ENCODE measurements at places on chromosomes 6 and 20.

DNA sequence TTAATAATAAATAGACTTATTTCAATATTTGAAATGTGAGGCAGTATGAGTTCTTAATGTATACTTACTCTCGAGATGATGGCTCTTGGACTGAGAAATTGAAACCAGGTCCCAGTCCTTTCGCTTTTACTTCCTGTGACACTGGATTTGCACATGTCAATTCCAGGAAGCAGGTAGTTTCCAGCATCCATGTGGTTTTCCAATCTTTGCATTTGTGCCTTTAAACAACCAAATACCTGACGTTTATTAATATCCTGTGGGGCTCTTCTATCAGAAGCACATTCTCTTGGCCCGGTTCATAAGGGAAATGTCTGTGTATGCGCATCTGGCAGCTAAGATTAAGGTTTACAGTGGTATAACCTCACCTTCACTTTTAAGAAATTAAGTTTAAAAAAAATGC lies 13.1 kb downstream of the UTRN start:
- no peak for DNase-seq

DNA sequence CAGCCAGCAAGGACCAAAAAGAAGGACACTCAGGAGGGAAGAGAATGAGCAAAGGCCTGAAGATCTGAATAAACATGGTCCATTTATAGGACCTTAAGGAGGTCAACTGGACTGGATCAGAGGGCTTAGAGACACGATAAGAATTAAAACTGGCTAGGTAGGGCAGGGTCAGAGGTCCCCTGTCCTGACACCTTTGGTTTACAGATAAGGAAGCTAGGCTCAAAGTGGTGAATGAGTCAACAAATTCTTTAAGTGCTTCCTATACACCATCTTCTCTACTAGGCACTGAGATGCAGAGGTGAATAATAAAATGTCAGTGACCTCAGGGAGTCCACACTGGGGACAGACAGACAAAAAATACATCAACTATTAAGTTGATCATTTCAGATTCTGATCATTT lies 70.3 kb downstream of the HIVEP2 start:
- DNase-seq: no peak

DNA sequence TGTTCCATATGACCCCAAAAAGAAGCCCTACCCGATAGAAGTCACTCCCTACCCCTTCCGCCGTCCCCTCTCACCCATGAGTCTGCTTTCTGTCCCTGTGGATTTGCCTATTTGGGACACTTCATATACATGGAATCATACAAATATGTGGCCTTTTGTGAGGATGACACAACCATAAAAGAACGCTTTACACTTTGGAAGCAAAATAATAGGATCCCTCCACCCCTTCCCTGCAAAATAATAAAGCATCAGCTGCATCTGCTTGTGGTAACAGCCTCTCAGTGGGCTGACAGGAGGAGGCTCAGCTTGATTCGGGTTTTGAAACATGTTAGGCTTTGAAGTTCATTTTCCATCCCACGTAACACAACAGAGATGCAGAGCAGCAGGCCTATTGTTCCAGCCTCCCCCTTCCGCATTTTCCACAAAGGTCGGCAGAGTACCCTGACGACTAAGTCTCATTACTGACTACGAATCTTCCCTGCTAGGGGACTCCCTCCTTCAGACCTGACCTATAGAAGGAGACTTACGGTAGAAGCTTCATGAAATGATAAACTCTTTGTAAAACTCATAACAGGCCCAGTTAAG lies 99.1 kb downstream of the ALDH8A1 start:
- DNase-seq: no peak

DNA sequence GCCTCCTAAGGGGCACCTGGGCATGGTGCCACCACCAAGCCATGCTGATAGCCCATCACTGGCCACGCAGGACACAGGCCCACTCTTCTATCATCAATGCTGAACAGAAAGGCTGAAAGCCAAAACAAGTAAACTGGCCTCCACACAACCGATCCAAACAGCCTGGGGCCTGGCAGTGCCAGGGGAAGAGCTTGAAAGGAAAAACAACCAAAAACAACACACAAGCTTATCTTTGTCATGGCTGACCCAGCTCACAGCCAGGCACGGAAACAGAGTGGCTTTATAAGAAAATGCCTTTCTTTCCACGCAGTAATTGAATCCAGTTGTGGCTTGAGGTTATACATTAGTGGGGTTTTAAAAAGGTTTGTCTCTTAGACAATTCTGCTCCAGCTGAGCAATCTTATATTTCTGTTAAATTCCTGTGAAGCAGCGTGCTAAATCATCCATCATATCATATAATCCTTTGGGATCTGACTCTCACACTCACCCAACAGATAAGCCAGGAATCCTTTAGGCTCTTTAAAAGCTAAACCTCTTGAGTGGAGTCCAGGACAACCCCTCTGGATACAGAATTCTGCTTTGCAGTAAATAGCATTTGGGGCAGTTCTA lies 65.4 kb upstream of the SLC22A16 start:
- DNase-seq: no peak

DNA sequence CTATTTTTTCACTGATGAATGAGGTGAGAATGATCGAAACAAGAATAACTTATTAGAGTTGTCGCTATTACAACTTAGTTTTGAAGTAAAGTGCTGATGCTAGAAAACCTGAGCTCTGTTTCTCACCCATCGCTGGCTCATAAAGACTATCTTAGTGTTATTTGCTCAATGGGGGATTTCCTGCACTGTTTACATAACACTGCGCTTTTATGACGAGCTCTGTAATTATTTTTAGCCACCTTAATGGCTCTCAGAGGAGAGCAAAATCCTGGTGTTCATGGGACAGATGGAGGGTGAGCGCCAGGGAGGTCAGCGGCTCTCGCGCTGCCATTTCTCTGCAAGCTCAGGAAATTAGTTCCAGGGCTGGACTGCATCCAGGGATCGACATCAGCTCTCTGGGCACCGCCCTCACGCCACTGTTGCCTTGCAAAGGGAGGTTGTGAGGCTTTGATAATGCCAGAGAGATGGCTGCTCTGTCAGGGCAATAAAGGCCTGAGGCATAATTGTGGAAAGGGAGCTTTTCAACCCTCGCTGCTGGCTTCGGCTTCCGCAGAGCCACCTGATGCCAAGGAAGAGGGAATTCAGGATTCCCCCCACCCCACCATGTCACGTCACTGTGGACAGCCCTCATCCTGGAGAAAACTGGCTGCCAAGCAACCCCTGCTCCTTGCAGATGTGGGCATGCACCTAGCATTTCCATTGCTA lies 72.0 kb downstream of the DACT2 start:
- peak; percentile 82 for DNase-seq

DNA sequence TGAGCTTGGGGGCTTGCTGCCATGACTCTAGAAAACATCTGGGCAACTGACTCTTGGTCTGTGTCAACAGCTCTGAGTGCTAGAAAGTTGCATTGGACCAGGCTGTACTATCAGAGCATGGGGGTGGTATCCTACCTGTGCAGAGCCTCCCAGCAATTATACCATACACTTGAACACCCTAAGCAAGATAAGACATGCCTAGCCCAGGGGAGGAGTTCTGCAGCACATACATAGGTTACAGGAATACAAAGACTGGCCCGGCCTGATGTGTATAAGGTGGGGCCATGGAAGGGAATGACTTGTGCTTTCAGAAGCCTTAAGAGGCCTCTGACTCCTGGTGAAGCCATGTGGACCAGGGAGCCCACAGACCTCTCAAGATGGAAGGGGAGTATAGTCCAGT lies 11.4 kb upstream of the MOCS1 start:
- no peak for DNase-seq

GRCh38 chr20:6051505-6051904 lies 2.4 kb downstream of the LRRN4 start:
- DNase-seq: no peak

- no peak for DNase-seq
Measured at GRCh38 chr6:167578371-167578901, 248.3 kb upstream of the AFDN start.

GRCh38 chr6:37396571-37397180 lies 36.3 kb upstream of the CMTR1 start:
- no peak for DNase-seq

DNA sequence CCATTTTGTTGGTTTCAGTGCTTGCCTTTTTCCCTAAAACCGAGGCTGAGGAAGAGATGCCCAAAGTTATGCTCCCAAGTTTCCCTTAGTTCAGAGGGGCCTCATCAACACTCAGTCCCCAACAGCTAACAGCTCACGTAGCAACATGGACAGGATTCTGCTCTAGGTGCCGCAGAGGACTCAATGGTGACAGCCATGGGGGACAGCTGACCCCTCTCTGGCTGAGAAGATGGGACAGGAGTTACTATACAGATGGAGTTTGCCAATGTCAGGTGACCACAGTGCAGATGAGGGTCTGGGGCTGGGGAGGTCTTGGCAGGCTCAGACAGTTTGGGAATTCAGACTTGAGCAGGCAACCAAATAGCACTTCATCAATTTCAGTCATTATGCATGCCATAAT lies 67.3 kb downstream of the NPEPL1 start:
- DNase-seq: no peak

DNA sequence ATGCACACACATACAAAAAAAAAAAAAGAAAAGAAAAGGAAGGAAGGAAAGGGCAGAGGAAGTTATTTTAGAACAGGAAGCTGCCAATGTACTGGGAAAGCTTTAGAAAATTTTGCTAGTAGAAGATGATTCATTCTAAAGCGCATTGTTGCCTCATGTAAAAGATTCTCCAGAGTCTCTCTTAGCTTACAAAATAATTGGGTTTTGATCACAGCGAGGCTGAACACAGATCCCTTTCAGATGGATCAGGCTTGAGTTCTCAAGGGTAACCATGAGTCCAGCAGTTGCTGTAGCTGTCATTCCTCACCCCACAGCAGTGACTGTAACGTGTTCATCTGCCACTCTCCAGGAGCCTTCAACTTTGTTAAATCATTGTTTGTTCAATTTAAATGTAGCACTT lies 81.9 kb downstream of the PHACTR2 start:
- DNase-seq: no peak

- DNase-seq: no peak
Measured at GRCh38 chr20:63055575-63056235, 48.9 kb upstream of the BHLHE23 start.

- DNase-seq: no peak
Measured at GRCh38 chr6:164106345-164106769, 691.8 kb downstream of the QKI start.

DNA sequence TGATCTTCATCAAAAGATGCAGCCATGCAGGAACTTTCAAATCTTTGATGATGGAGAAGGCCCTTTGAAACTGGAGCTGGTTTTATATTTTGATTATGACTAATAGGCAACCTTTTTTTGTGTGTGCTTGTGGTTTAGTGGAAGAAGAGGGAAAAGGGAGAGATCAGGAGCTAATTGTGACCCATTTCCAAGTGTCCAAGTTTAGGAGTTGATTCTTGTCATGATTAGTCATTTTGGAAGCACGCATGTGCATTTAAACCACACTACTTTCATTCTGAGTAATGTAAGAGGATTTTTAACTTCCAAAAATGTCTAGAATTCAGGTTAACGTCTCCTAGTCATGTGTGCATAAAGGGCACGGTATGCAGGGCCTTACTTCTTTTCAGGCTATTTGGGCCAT lies 3.5 kb downstream of the FOXO3 start:
- no peak for DNase-seq

DNA sequence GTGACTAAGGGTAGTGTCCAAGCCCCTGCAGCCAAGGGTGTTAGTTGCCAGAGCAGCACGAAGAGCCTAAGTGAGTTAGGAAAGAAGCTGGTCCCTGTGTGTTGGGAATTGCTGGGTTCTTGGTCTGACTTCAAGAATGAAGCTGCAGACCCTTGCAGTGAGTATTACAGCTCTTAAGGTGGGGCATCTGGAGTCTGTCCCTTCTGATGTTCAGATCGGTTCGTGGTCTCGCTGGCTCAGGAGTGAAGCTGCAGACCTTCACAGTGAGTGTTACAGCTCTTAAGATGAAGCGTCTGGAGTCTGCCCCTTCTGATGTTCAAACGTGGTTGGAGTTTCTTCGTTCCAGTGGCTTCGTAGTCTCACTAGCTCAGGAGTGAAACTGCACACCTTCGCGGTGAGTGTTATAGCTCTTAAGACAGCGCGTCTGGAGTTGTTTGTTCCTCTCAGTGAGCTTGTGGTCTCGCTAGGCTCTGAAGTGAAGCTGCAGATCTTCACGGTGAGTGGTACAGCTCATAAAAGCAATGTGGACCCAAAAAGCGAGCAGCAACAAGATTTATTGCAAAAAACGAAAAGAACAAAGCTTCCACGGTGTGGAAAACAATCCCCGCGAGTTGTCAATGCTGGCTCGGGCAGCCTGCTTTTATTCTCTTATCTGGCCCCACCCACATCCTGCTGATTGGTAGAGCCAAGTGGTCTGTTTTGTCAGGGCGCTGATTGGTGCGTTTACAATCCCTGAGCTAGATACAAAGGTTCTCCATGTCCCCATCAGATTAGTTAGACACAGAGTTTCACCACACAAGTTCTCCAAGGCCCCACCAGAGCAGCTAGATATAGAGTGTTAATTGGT lies 31.8 kb downstream of the PXDC1 start:
- no peak for DNase-seq

DNA sequence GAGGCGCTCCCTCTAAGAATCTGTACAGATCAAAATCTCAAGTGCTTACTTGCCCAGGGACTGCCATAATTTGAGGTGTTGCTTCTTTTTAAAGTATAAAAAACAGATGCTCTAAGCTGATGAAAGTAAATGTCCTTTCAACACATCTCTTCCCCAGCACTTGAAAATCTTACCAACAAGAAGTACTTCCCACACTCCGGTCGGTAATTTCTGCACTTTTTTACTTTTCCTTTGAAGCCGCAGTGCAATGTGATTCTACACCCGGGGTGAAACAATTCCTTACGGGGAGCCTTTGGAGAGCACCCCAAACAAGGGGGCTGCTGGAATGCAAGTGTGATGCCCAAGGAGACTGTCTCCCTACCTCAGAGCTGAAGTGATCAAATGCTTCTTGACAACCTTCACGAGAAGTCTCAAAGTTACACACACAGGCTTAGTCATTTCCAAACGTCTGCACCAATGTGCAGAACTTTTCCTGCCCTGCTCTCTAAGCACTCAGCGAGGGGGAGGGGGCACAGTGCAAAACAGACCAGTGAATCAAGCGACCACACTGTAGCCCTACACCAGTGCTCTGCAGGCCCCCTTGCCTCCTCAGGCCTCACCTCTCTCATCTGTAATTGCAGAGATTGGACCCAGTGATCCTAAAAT lies 56.7 kb downstream of the ATXN1 start:
- DNase-seq: no peak

GRCh38 chr20:45487231-45487635 lies 17.7 kb downstream of the WFDC2 start:
- no peak for DNase-seq

GRCh38 chr6:2109796-2110195 lies 135.6 kb downstream of the GMDS start:
- peak; percentile 88 for DNase-seq

- no peak for DNase-seq
Measured at GRCh38 chr6:116974526-116975316, 97.7 kb downstream of the RFX6 start.

DNA sequence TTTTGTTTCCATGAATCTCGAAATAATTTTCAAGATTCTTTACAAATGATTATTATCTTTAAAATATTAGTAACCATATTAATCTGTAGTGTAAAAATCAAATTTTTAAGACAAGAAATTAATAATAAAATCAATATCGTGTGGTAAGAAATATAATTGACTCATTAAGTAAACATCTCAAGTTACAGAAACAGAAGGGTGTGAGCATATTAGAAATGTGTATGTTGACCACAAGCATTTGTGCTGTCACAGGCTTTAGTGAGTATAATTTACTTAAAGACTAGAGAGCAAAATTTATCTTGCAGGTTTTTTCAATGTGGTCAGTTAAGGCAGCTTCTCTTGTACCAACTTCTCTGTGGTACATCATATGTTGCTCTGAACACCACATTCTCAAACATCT lies 566.5 kb upstream of the IRAK1BP1 start:
- no peak for DNase-seq

- DNase-seq: no peak
Measured at GRCh38 chr20:63471002-63471716, 1.3 kb downstream of the KCNQ2 start.

Measured in NCI-H1417 treated with DMSO at 0.1 percent for 48 hours (cell line).